ENCODE measurements at places on chromosomes 16 and 17.

DNA sequence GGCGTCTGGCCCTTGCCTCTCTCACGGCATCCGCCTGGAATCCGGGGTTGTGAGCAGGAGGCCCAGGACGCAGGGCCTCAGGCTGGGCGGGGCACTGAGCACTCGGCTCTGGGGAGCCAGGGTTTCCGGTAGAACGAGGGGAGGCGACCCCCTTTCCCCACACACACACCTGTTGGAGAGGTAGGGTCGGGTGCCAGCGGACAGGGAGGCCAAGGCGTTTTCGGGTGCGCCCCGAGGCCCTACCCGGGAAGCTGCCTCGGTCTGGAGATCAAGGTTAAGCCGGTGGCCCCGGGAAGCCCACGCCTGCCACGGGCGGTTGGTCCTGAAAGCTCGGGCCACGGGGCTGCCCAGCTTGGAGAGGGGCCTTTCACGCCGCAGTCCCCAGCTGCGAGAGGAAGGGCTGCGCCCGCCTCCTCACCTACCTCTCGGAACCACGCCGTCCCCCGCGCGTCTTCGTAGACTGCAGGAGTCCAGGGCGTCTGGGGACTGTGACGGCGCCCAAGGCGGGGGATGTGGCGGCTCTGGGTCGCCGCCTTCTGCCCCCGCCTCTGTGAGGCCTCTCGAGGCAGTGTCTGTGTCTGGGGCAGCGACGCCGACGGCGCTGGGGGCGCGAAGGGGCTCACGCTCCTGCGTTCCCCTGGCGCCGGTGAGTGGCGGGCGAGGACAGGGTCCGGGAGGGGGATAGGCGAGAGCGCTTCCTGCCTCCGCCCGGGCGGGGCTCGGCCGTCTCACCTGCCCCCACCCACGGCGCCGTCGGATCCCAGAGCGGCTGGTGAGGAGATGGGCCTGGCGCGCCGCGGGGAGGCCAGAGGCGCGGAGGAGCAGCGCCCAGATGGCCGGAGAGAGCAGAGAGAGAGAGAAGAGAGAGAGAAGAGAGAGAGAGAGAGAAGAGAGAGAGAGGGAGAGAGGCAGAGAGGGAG, 20.3 kb upstream of the HOXB9 start:
- peaks cover 2% of the 10 kb centered on the region for H3K36me3 ChIP-seq
- no peak overlapping the region for H3K27ac ChIP-seq
- peak; percentile 69 for DNase-seq
- H3K4me3 ChIP-seq, result peak overlapping the region; percentile 56
- peaks cover 80% of the 10 kb centered on the region for H3K27me3 ChIP-seq

DNA sequence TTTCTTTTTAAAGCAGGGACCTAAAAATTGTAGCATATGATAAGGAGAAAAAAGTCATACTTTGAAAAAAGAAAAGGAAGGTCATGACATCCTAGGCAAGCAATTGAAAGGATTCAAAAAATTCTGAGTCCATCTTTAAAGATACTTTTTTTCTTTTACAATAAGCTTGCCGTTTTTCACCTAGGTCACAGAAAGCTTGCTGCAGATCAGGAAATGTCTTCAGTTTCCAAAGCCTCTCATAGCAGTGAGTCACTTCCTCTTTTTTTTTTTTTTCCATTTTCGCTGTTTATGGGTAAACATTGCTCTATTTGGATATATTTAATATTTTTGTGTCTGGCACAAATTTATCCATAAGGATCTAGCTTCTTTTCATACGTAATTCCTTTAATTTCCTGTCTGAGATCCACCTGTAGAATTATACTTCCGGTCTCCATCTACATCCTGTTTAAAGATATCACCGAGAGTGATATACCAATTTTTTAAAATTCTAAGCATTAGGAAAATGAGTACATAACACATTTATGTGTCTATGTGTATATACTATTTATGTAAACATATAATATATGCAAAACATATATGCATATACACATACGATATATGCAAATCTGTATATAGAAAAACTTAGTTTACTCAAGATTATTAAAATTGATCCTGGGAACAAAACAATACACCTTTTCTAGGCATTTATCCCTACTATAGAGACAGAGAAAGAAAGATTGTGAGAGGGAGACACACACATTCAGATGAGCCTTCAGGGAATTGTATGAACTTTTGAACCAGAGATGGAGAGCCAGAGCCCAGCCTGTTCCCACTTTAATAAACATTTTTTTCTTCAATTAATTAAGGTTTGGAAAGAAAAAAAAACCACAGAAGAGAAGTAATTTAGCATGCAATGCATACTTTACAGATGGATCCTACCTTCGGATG, 134.4 kb downstream of the SKAP1 start:
- H3K27me3 ChIP-seq, result no peaks in the 10 kb centered on the region
- peak; percentile 68 for DNase-seq
- peaks cover 9% of the 10 kb centered on the region for H3K36me3 ChIP-seq
- peak overlapping the region; percentile 76 for H3K4me3 ChIP-seq
- peaks cover 50% of the 10 kb centered on the region for H3K4me1 ChIP-seq
- H3K27ac ChIP-seq, result peak overlapping the region; percentile 90

GRCh38 chr16:72812672-72813071, 235.3 kb downstream of the ZFHX3 start:
- DNase-seq, result no peak
- H3K27ac ChIP-seq, result no peak overlapping the region
- H3K4me3 ChIP-seq, result no peak overlapping the region
- H3K27me3 ChIP-seq, result peaks cover 4% of the 10 kb centered on the region
- H3K4me1 ChIP-seq, result no peaks in the 10 kb centered on the region

DNA sequence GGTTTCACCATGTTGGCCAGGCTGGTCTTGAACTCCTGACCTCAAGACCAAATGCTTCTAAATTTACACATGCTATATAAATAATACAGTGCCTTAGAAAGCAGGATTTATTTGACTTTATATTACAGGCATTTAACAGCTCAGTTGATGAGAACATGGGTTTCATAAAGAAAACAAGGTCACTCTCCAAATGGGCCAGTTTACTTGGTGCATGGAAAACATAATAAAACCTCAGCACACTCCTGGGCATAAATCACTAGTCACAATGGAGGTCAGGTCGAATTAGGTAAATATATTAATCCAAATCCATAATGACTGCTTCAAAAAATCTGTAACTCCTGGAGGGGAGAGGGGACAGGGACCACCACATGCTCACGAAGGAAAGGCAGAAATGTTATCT, 24.5 kb downstream of the APPBP2 start:
- H3K27ac ChIP-seq, result no peak overlapping the region
- H3K27me3 ChIP-seq, result no peaks in the 10 kb centered on the region
- no peak for DNase-seq
- H3K4me3 ChIP-seq, result no peak overlapping the region

- peaks cover 3% of the 10 kb centered on the region for H3K4me1 ChIP-seq
- H3K36me3 ChIP-seq, result peaks cover 55% of the 10 kb centered on the region
- no peaks in the 10 kb centered on the region for H3K27me3 ChIP-seq
- H3K4me3 ChIP-seq, result no peak overlapping the region
These were observed 5.6 kb upstream of the CDK5R1 start for GRCh38 chr17:32481193-32481592.

DNA sequence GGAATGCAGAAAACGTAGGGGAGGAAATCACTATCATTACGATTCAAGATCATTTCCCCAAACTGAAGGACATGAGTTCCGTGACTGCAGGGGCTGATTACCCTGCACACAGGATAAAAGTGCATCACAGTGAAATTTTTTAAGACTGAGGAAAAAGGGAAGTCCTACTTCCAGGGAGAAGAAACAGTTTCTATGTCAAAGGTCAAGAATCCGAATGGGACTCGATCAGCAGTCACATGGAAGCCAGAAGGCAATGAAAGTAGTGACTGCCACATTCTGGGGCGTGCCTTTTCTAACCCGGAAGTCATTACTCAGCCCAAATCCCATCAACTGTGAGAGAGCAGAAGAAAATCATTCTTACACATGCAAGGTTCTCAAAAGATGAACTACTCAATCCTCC, 12.1 kb downstream of the ZZEF1 start:
- no peaks in the 10 kb centered on the region for H3K27me3 ChIP-seq
- H3K27ac ChIP-seq, result peak overlapping the region; percentile 6
- no peak for DNase-seq
- H3K4me1 ChIP-seq, result peaks cover 19% of the 10 kb centered on the region

DNA sequence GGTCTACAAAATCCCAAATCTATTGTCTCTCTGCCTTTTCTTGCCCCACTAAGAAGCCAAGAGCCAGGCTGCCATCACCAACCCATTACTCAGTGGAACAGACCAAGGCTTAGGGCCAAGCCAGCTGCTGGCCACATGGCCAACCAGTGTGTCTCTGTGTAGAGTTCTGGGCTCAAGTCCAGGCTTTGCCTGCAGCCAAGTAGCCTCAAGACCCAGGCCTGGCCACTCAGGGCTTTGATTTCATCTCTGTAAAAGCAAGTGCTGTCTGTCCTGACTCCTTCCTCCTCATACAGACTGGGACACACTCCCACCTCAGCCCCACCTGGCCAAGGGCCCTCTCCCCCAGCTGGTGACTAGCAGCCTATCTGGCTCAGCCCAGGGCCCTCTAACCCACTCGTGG, 14.6 kb downstream of the SREBF1 start:
- no peaks in the 10 kb centered on the region for H3K27me3 ChIP-seq
- DNase-seq, result no peak
- peaks cover 39% of the 10 kb centered on the region for H3K36me3 ChIP-seq
- peak overlapping the region; percentile 74 for H3K27ac ChIP-seq
- H3K4me1 ChIP-seq, result peaks cover 76% of the 10 kb centered on the region
- H3K4me3 ChIP-seq, result peak overlapping the region; percentile 85

- H3K27me3 ChIP-seq, result peaks cover 4% of the 10 kb centered on the region
- no peak for DNase-seq
- no peaks in the 10 kb centered on the region for H3K4me1 ChIP-seq
- no peaks in the 10 kb centered on the region for H3K36me3 ChIP-seq
- H3K27ac ChIP-seq, result no peak overlapping the region
These were observed 17.4 kb upstream of the MPRIP start for GRCh38 chr17:17024778-17025300.

- peaks cover 55% of the 10 kb centered on the region for H3K4me1 ChIP-seq
- peak overlapping the region; percentile 97 for H3K27ac ChIP-seq
- peaks cover 44% of the 10 kb centered on the region for H3K36me3 ChIP-seq
- no peaks in the 10 kb centered on the region for H3K27me3 ChIP-seq
- peak overlapping the region; percentile 99 for H3K4me3 ChIP-seq
- DNase-seq, result no peak
These were observed 1.7 kb downstream of the PRKAR1A start for GRCh38 chr17:68513932-68514331.

DNA sequence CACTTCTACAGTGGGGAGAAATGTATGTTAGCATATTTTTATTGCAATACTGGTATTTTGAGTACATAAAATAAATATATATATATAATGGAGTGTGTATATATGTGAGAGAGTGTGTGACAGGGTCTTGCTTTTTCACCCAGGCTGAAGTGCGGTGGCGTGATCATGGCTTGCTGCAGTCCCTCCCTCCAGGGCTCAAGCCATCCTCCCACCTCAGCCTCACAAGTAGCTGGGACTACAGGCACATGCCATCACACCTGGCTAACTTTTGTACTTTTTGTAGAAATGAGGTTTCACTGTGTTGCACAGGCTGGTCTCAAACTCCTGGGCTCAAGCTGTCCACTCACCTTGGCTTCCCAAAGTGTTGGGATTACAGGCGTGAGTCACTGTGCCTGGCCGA, 4.1 kb downstream of the CYLD start:
- peaks cover 52% of the 10 kb centered on the region for H3K4me1 ChIP-seq
- H3K36me3 ChIP-seq, result peaks cover 49% of the 10 kb centered on the region
- peak; percentile 66 for DNase-seq
- no peaks in the 10 kb centered on the region for H3K27me3 ChIP-seq
- peak overlapping the region; percentile 95 for H3K4me3 ChIP-seq

DNA sequence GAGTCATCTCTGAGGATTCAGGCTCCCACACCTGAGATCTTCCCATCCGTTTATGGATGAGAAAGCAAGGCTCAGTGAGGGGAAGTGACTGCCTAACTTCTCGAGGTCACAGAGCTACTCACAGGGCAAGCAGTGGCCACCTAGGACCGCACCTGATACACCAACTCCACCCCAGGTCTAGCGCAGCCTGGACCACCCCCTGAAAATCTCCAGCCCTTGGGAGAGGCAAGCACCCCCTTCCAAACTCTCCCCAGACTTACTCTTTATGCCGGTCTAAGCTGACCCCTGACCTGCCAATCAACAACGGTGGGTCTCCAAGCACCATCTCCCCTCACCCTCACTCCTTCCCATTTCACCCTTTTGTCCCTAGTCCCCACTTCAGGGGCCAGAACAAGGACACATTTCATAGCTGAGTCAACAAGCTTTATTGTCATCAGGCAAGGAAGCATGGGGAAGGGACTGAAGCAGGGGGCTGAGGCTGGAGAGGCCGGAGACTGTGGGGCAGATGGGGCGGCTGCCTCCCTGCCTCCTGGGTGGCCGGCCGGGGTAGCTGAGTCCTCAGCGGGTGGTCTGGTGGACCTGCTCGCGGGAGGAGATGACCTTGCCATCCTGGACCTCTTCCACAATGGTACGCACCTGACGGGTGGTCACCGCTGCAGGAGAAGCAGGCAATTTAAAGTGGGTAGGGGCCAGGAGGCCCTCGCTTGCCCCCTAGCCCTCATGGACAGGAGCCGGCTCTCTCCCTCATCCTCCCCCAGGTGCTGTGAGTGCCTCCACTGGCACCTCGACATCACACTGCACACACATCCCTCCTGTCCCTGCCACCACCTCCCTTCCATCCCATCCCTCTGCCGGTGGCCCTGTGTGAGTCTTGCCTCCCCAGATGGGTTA, 5.1 kb downstream of the KRT17 start:
- no peak overlapping the region for H3K4me3 ChIP-seq
- no peaks in the 10 kb centered on the region for H3K4me1 ChIP-seq

Data from activated CD4-positive, alpha-beta T cell treated with anti-CD3 and anti-CD28 coated beads, Interleukin-2, amount 10 ng/mL, durations not matched to agents 24 days and 14 days (primary cell).